Vein endothelial cell (primary cell): ENCODE measurements at places on chromosomes 2 and 18. TPM values are rescaled to one million over a fixed set of nuclear protein-coding genes. Genes with fewer than 3 reads are reported as not detected.

The C1QL2 gene
- not detected in 2 replicates for total RNA-seq

The VSNL1 gene
- total RNA-seq: not detected in 2 replicates

The TFPI gene
- total RNA-seq: 693 and 1,032 TPM in 2 replicates

The LYPD6B gene
- 0.10 TPM in 1 of 2 replicates, not detected in the other for total RNA-seq

The RPRM gene
- total RNA-seq: not detected in 2 replicates

The DUSP2 gene
- total RNA-seq: 0.33 and 1.7 TPM in 2 replicates

The SIX3 gene
- total RNA-seq: not detected in 2 replicates

The POTEC gene
- not detected in 2 replicates for total RNA-seq

The FLACC1 gene
- total RNA-seq: 0.65 and 1.1 TPM in 2 replicates

The REG3A gene
- not detected in 2 replicates for total RNA-seq
